Psoas muscle (tissue), 8 donors: ENCODE measurements at places on chromosomes 12 and 14. TPM values are rescaled to one million over a fixed set of nuclear protein-coding genes. Genes with fewer than 3 reads are reported as not detected.
A peak's percentile ranks its signal among the peaks of the same experiment; 100 is the strongest.

- H3K4me1 ChIP-seq: peaks cover 15% of the 10 kb centered on the region
- H3K27ac ChIP-seq: no peak overlapping the region
- no peak for DNase-seq
Observed at GRCh38 chr14:39621223-39621622, 189.0 kb upstream of the FBXO33 start.

- H3K36me3 ChIP-seq: no peaks in the 10 kb centered on the region
- H3K27ac ChIP-seq: peak overlapping the region; percentile 2
- H3K27me3 ChIP-seq: no peaks in the 10 kb centered on the region
- no peak overlapping the region for H3K4me3 ChIP-seq
- DNase-seq: no peak
Observed at GRCh38 chr12:92362785-92363184, 217.1 kb upstream of the BTG1 start.

DNA sequence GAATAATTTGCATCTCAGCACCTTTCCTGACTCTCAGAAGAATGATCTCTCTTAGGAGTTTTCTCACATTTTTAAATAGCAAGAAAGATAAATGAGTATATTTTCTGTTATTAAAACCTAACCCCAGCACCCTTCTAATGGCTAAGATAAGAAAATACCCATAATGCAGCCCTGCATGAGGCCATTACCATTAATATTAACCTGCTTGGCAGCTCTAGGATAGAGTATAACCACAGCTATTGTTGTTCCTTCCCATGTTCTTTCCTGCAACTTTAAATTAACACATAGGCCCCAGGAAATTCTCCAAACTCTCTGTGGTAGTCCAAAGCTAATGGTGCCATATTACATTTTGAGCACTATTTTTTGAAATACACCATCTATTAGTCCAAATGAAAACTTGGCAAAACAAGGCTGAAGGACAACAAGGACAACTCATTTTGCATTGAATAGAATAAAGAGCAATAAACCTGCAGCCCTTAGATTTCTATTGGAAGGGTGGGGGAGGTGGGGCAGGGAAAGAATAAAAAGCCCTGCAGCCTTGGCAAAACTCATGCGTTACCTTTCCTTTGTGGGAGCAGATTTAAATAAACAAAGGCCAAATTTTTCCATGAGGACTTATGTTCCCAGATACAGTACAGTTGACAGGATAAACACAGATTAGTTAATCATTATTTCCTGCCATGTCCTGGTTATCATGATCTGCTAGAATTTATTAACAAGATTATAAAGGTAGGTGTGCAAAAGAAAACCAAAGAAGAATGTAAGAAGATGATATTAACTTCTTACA lies 46.9 kb downstream of the BTG1 start:
- H3K36me3 ChIP-seq: no peaks in the 10 kb centered on the region
- no peak for DNase-seq
- no peak overlapping the region for H3K4me3 ChIP-seq
- H3K27me3 ChIP-seq: no peaks in the 10 kb centered on the region

Gene PMCH
- not detected for total RNA-seq

Gene DTX3
- 9.1 TPM for total RNA-seq

Gene MGP
- 79.1 TPM for total RNA-seq

Gene NAA30
- 37.3 TPM for total RNA-seq

GRCh38 chr12:1171657-1172408 lies 180.8 kb downstream of the ERC1 start:
- no peaks in the 10 kb centered on the region for H3K36me3 ChIP-seq
- DNase-seq: no peak
- H3K27me3 ChIP-seq: no peaks in the 10 kb centered on the region
- peak overlapping the region; percentile 36 for H3K27ac ChIP-seq
- H3K4me3 ChIP-seq: no peak overlapping the region

DNA sequence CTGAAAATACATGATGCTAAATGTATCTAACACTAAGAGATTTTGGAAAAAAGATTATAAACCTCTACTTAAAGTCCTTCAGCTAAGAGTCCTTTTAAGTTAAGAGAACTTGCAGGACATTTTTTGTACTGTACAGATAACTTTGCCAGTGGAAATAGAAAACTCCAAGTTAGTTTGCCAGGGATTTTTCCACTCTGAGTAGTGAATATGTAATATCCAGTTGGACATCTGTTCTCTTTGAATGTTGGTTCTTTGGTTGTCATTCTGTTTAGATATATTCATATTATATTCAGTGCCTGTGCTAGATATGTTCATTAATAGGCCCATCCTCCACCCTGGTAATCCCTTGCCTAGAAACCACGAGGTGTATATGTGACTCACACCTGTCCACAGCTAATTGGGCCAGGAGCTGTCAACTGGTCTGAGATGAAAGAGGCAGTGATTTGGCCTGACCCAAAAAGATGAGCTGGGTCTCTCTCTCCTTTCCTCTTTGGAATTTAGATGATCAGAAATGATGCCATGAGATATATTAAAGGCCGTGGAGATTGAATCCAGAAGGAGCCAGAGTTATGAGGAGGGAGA lies 261.0 kb upstream of the LRIG3 start:
- no peaks in the 10 kb centered on the region for H3K4me1 ChIP-seq
- no peak overlapping the region for H3K27ac ChIP-seq
- no peak for DNase-seq
- H3K4me3 ChIP-seq: no peak overlapping the region
- no peaks in the 10 kb centered on the region for H3K36me3 ChIP-seq

Gene PTPRQ
- 1.3 TPM for total RNA-seq
